Pancreas (tissue), 10 donors: ENCODE measurements at places on chromosomes 7 and 10. TPM values are rescaled to one million over a fixed set of nuclear protein-coding genes. Genes with fewer than 3 reads are reported as not detected.

Gene MAT1A
- polyA plus RNA-seq = 4.7 TPM

Gene SKIDA1
- polyA plus RNA-seq = 0.23 TPM

Gene OR6B1
- not detected for polyA plus RNA-seq

Gene ANK3
- polyA plus RNA-seq = 7.7 TPM

DNA sequence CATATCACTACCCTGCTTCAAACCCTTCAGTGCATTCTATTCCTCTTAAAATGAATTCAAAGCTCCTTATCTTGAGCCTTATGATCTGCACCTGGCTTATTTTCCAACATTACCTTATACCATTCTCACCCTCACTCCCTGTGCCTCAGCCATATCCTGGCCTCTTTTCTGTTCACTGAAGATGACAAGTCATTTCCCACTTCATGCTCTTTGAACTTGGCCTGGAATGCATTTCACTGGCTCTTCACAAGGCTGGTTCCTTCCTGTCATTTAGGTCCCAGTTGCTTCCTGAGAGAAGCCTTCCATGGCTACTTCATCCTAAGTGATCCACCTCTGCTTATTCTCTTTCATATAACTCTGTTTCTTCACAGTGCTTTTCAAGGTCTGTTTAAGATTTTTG, 3.2 kb upstream of the LIPF start:
- H3K27me3 ChIP-seq = no peaks in the 10 kb centered on the region
- no peaks in the 10 kb centered on the region for H3K36me3 ChIP-seq
- H3K27ac ChIP-seq = no peak overlapping the region
- DNase-seq = no peak

GRCh38 chr7:104967595-104967994, 46.4 kb upstream of the KMT2E start:
- H3K4me1 ChIP-seq = peaks cover 5% of the 10 kb centered on the region
- no peaks in the 10 kb centered on the region for H3K27me3 ChIP-seq
- DNase-seq = no peak
- no peak overlapping the region for H3K4me3 ChIP-seq
- no peaks in the 10 kb centered on the region for H3K36me3 ChIP-seq

- H3K36me3 ChIP-seq = peaks cover 27% of the 10 kb centered on the region
- H3K27me3 ChIP-seq = no peaks in the 10 kb centered on the region
- peak; percentile 22 for DNase-seq
- no peak overlapping the region for H3K4me3 ChIP-seq
- H3K4me1 ChIP-seq = peaks cover under 1% of the 10 kb centered on the region
Measured at GRCh38 chr7:151073990-151074389, 6.6 kb downstream of the FASTK start.

- no peaks in the 10 kb centered on the region for H3K27me3 ChIP-seq
- H3K27ac ChIP-seq = no peak overlapping the region
- H3K36me3 ChIP-seq = no peaks in the 10 kb centered on the region
- no peak overlapping the region for H3K4me3 ChIP-seq
- DNase-seq = no peak
- H3K4me1 ChIP-seq = no peaks in the 10 kb centered on the region
Measured at GRCh38 chr10:127694580-127695193, 42.3 kb upstream of the FOXI2 start.

DNA sequence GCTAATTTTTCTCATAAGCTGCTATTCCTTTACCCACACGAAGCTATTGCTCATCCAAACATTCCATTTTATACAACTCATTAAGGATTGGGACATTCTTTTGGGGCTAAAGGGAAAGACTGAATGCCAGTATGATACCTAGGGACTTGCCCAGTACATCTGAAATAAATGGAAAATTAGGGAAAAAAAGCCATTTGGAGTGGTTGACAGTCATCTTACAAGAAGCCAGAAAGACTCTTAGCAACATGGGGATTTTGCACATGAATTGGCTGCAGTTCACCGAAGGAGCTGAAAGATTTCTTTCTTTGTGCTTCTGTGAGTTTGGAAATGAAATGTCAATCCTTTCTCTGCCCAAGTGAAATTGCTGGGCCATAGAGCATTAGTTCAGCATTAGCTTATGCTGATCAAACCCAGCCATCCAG, 43.3 kb upstream of the MTURN start:
- no peaks in the 10 kb centered on the region for H3K4me1 ChIP-seq
- no peak overlapping the region for H3K27ac ChIP-seq
- DNase-seq = no peak
- no peaks in the 10 kb centered on the region for H3K27me3 ChIP-seq
- no peaks in the 10 kb centered on the region for H3K36me3 ChIP-seq

- no peaks in the 10 kb centered on the region for H3K36me3 ChIP-seq
- no peak overlapping the region for H3K27ac ChIP-seq
- H3K4me3 ChIP-seq = no peak overlapping the region
Measured at GRCh38 chr7:78530351-78530750, 731.8 kb downstream of the PHTF2 start.

GRCh38 chr10:115606741-115607140, 513.6 kb downstream of the ATRNL1 start:
- no peaks in the 10 kb centered on the region for H3K27me3 ChIP-seq
- no peak for DNase-seq
- H3K36me3 ChIP-seq = no peaks in the 10 kb centered on the region
- H3K27ac ChIP-seq = no peak overlapping the region
- H3K4me3 ChIP-seq = no peak overlapping the region

GRCh38 chr10:75403939-75404814, 2.6 kb upstream of the ZNF503 start:
- no peaks in the 10 kb centered on the region for H3K4me1 ChIP-seq
- H3K4me3 ChIP-seq = peak overlapping the region; percentile 31
- peak overlapping the region; percentile 97 for H3K27ac ChIP-seq
- DNase-seq = peak; percentile 88
- H3K36me3 ChIP-seq = no peaks in the 10 kb centered on the region
- no peaks in the 10 kb centered on the region for H3K27me3 ChIP-seq

- no peak overlapping the region for H3K4me3 ChIP-seq
- H3K27me3 ChIP-seq = no peaks in the 10 kb centered on the region
- no peaks in the 10 kb centered on the region for H3K4me1 ChIP-seq
- H3K27ac ChIP-seq = no peak overlapping the region
- H3K36me3 ChIP-seq = no peaks in the 10 kb centered on the region
Measured at GRCh38 chr7:111029141-111029572, 61.8 kb upstream of the LRRN3 start.

- no peaks in the 10 kb centered on the region for H3K36me3 ChIP-seq
- no peak for DNase-seq
- no peak overlapping the region for H3K4me3 ChIP-seq
- H3K27me3 ChIP-seq = no peaks in the 10 kb centered on the region
Measured at GRCh38 chr10:132068431-132069121, 2.8 kb downstream of the JAKMIP3 start.

DNA sequence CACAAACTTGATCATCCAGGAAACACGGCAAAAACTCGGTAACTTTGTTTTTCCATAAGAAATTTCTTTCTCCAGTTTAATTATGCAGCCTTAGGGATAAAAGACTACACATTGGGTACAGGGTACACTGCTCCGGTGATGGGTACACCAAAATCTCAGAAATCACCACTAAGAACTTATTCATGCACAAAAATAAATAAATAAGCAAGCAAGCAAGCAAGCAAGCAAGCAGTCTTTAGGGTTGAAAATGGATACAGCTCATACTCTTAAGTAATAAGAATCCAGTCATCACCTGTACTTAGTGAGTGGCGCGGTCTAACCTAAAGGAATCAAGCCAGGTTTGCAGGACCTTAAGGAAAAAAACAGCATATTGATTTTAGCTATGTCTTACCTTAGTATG, 30.0 kb downstream of the MCM10 start:
- no peaks in the 10 kb centered on the region for H3K4me1 ChIP-seq
- H3K4me3 ChIP-seq = no peak overlapping the region
- no peaks in the 10 kb centered on the region for H3K27me3 ChIP-seq
- H3K36me3 ChIP-seq = no peaks in the 10 kb centered on the region

DNA sequence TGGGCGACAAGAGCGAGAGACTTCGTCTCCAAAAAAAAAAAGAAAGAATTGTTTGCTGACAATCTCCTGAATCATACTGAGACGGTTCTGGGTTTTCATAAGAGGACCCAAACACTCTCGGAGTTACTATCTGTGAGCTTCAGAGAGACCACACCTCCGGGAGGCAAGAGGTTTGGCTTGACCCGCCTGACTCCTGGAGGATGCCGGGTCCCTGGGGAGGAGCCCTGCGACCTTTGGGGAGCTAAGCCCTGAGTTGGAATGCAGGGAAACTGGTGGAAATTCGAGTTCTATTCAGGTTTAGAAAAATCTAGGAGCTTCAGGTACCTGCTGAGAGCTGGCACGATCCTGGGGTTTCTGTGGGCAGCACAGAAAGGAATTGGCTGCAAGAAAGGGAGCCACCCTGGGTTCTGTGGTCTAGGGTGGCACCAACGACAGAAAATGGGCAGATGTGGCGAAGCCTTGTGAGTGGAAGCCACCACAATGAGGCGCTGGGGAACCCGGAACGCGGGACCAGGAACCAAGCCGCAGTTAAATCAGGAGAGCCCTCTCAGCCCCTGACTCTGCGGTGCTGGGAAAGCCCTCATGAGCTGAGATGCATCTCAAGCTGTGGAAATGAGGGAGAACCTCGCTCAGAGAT, 21.9 kb upstream of the GATAD1 start:
- H3K36me3 ChIP-seq = no peaks in the 10 kb centered on the region
- no peak overlapping the region for H3K27ac ChIP-seq
- no peak overlapping the region for H3K4me3 ChIP-seq
- H3K27me3 ChIP-seq = no peaks in the 10 kb centered on the region
- H3K4me1 ChIP-seq = no peaks in the 10 kb centered on the region

GRCh38 chr10:11135709-11136108, 118.0 kb downstream of the CELF2 start:
- H3K4me3 ChIP-seq = no peak overlapping the region
- H3K27me3 ChIP-seq = no peaks in the 10 kb centered on the region
- H3K27ac ChIP-seq = no peak overlapping the region
- no peak for DNase-seq

- H3K27ac ChIP-seq = peak overlapping the region; percentile 34
- no peak overlapping the region for H3K4me3 ChIP-seq
- H3K4me1 ChIP-seq = peaks cover 9% of the 10 kb centered on the region
- no peaks in the 10 kb centered on the region for H3K36me3 ChIP-seq
- no peaks in the 10 kb centered on the region for H3K27me3 ChIP-seq
Measured at GRCh38 chr7:104482362-104483037, 154.1 kb downstream of the LHFPL3 start.

- H3K27ac ChIP-seq = no peak overlapping the region
- no peak for DNase-seq
Measured at GRCh38 chr10:20778008-20778757, 118.9 kb downstream of the NEBL start.
